NCI-H446 (cell line): ENCODE measurements at places on chromosomes 16 and 17.

DNA sequence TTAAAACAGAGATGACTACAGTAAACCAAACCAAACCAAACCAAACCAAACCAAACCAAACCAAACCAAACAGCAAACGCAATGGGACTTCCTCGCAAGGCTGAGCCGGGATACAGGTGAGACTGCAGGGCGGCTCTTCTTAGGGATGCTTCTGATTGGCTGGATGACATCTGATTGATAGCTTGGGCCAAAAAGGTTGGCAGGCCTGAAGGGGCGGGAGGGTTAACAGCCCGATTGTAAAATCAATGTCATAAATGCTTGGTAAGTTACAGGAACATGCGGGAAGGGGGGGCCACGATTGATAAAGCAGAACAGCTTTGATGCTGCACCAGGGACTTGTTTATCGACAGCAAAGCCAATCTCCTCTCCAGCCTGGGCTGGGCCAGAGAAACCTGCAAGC, 86.1 kb downstream of the ZFHX3 start:
- no peak for DNase-seq

DNA sequence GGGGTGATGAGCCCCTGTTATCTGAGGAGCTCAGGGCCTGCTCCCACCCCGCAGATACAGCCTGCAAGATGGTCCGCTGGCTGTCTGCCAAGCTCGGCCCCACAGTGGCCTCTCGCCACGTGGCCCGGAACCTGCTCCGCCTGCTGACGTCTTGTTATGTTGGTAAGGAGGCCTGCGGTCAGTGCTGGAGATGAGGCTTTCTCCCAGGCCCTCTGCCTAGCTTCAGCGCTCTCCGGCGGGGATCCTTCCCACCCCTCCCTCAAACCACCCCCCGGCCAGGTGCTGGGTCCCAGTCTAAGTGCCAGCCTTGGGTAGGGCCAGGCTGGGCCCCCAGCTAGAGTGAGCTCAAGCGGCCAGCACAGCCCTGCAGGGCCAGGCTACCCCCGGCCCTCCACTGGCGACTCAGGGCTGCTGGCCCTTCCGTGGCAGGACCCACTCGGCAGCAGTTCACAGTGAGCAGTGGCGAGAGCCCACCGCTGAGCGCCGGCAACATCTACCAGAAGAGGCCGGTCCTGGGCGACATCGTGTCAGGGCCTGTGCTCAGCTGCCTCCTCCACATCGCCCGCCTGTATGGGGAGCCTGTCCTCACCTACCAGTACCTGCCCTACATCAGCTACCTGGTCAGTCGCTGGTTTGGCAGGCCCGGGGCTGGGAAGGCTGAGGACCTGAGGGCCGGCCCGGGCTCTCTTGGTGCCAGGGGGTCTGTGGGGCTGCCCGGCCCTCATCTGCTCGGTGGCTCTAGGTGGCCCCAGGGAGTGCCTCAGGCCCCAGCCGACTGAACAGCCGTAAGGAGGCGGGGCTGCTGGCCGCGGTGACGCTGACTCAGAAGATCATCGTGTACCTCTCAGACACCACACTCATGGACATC, 6.1 kb downstream of the WDR81 start:
- DNase-seq: no peak

DNA sequence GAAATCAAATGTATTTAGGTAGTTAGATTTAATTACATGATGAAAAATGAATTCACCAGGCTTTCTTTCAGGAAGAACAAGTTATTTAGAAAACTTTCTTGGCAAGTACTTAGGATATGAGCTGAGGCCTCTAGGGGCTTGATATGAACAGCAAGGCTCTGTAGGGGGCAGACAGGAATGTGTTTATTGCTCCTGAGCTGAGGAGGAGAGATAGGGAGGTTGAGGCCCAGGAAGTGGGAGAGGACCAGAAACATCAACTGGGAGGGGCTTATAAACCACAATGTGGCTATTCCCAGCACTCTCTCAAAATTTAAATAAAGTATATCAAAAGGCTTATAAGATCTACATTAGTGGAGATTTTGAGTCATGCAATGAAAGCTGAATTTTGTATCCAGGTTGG, 154.0 kb upstream of the MAF start:
- no peak for DNase-seq

GRCh38 chr17:44308320-44308818, at the start of gene RUNDC3A:
RUNDC3A (plus strand) TSS chr17:44308601; CDS start chr17:44308833, 232 bp downstream.
- peak; percentile 89 for DNase-seq

- DNase-seq: peak; percentile 1
Measured at GRCh38 chr16:57600048-57600835, 28.2 kb upstream of the ADGRG1 start.

DNA sequence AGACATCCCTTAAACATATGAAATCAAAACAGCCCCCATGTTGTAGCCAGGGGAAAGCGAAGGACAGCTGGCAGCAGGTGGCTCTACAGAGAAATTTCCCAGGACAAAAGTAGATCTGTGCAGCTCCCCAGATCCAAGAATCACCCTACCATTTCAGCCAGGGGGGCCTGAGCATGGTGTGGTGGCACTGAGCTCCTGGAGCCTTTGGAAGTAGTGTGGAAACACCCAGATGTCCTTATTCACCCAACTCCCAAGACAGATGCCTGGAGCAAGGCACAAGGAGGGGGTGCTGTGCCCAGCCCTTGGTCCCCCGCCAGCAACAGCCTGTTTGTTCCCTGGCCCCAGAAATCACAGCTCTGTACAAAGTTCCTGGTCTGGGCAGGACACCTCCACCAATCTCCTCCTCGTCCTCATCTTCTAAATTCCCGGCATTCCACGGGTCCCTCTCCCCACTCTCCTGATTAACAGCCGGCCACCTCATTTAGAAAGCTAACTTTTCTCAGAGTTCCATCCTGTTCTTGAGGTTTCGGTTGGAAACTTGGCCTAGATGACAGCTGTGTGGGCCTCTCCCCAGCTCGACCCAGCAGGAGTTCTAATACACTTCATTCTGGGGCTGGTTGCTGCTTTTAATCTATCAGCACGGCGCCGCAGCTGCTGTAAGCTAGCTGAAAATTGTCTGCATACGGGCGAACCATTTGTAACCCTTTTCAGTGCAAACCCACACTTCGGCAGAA, 191.1 kb downstream of the C16orf78 start:
- DNase-seq: peak; percentile 72

DNA sequence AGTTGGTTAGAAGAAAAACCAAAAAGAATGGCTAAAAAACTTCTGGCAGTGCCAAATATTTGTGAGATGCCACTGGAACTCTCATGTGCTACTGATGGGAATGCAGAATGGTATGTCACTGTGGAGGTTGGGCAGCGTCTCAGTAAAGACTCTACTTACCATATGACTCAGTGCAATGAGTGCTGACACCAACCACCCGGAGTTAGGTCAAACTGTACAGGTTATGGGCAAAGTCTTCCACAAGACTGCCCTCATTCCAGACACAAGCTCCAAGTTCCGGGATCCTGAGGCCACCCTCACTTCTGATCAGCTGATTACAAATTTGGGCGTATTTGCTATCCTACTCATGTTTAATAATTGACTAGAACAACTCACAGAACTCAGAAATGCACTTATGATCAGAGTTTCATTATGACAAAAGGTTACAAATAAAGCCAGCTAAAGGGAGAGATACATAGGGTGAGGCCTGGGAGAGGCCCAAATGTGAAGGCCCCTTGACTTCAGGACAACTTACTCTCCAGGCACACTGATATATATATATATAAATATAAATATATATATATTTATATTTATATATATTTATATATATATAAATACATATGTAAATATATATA, 114.9 kb downstream of the TRIM37 start:
- DNase-seq: no peak

- DNase-seq: no peak
Measured at GRCh38 chr16:89422905-89423630, 67.3 kb downstream of the ANKRD11 start.
